Immature natural killer cell (primary cell): ENCODE measurements at places on chromosomes 4 and X.

DNA sequence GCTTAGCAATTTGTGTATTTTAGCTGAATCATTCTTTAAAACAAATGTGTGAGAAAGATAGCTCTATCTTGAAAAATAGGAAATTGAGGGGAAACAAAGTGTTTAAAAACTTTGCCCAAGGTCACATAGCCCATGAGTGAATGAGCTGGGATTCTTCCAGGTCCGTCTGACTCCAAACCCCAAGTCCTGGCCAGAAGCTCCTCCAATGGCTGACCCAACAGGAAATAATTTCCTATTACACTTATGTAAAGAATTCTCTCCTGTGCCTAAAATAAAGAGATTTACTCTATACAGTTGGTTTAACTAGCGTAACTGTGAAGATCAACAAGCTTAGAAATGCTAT, 287.6 kb downstream of the ARHGAP24 start:
- DNase-seq = no peak

GRCh38 chrX:88604433-88605221, 142.4 kb upstream of the CPXCR1 start:
- DNase-seq = no peak

- no peak for DNase-seq
Measured at GRCh38 chrX:107440187-107440586, 9.3 kb upstream of the FRMPD3 start.

DNA sequence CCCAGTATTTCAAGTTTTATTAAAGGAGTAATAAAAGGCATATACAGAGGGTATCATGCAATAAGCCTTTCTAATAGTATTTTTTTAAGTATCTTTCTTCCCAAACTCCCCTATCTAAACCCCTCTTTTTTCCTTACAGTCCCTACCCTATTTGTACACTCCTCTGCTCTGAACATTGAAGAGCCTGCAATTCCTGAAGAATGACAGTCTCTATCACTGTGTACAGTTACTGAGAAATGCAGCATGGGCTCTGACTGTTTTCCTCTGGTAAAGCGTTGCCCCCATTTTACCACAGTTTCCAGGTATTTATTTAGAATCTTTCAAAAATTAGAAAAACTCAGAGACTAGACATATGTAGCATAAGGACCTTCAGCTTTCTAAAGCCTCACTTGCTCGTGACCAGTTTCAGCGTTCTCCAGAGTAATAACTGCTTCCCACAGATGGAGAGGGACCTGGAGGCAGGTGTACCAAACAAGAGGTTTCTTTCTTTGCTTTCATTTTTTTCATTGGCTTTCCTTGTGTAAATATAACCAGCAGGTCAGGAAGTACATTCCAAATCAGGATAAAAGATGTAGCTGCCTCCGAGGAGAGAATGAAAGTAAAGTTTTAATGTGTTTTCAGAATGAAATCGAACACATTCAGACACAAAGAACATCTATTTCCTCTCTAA, 230.8 kb downstream of the CFAP299 start:
- DNase-seq = no peak

DNA sequence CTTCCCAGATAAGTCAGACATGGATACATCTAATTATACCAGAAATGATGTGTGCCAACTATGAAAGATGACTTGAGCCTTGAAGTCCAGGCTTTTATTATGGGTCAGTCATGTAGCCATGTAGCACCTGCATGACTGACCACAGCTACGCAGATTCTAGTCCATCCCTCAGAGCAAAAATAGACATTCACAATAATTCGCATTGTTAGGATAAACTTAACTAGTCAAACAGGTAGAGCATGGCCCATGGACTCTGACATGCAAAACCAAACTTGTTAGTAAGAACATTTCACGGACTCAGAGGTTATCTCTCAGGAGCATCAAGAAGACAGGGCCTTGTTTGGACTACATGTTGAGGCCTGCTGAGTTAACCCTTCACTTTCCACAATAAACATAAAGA, 132.6 kb downstream of the PWWP3B start:
- DNase-seq = no peak

- DNase-seq = no peak
Measured at GRCh38 chr4:178255172-178255571, 812.9 kb upstream of the AGA start.

DNA sequence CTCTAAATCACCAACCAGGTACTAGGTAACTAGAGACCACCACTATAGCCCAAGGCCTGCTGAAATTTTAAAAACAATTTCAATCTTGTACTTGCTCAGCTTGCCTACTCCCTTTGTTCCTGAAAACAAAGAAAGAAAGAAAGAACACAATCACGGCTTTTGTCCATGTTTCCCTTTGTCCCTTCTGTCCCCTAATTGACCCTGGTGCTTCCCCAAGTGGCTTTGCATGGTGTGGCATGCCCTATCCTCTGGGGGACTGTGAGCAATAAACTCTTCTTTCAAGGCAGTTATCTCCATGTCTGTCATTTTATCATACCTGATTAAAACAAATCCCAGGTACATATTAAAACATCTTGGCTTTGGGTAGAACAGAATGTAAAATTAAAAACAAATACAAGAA, 94.8 kb downstream of the ARSJ start:
- no peak for DNase-seq

DNA sequence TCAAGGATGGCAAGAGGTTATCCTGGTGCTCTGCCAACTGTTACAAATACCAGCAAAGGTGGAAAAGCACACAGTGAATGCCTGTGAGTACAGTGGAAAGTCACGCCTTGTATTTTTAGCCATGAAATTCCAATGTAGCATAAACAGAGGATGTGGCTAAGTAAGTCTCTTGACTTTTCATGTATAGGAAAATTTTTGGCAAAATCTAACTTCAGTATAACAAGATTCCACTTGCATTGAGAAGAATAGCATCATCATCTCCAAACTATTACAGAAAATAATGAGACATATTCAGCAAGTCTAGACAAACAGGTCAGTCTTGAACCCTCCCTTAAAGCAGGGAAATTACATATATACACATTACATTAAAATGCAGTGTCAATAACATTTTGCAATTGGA, 7.9 kb downstream of the SLC10A6 start:
- no peak for DNase-seq

DNA sequence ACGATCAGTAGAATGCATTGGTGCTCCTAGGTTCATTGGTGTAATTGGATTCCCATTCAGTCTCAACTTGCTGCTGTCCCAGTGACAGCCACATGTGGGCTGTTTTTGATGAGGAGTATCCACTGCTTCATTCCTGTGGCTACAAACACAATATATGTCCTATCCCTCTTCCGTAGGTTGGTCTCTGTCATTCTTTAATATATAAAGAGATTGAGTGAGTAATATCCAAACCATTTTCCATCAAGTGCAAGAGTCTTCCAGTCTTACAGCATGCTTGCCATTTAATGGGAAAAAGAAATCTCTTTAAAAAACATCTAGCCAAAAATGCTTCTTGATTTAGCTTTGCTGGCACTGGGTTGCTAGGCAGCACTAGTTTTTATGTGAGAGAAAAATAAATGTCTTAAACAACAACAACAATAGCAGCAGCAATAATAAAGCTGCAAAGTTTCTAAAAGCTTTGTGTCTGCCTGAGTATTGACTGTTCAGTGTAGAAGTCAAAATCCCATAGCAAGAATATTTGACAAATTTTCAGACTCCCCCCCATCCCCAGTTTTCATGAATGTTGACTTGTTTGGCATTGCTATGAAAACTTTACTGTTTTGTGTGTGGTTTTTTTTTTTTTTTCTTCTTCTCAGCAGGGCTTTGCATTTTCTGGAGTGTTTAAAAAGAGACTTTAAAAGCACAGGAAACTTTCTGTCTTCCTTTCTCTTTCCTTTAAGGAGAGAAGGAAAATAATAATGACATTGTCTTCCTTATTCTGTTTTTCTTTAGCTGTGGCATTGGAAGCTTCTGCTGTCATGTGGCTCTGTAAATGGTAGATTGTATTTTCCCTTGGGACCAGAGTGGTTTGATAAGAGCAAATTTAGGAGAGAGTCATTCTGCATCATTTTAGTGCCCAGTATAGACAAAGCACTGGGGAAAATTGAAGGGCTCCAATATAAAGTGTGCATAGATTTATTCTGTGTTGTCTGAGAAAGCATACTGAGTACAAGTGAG, 244.3 kb downstream of the ARHGAP10 start:
- DNase-seq = no peak

- DNase-seq = no peak
Measured at GRCh38 chr4:8848507-8849265, 23.0 kb downstream of the HMX1 start.

- no peak for DNase-seq
Measured at GRCh38 chr4:111064342-111064993, 441.6 kb upstream of the PITX2 start.

- DNase-seq = no peak
Measured at GRCh38 chrX:7192871-7193270, 44.9 kb upstream of the PUDP start.

- no peak for DNase-seq
Measured at GRCh38 chr4:24780936-24781495, 14.4 kb upstream of the SOD3 start.

GRCh38 chr4:87251106-87251505, 30.7 kb upstream of the KLHL8 start:
- DNase-seq = no peak

DNA sequence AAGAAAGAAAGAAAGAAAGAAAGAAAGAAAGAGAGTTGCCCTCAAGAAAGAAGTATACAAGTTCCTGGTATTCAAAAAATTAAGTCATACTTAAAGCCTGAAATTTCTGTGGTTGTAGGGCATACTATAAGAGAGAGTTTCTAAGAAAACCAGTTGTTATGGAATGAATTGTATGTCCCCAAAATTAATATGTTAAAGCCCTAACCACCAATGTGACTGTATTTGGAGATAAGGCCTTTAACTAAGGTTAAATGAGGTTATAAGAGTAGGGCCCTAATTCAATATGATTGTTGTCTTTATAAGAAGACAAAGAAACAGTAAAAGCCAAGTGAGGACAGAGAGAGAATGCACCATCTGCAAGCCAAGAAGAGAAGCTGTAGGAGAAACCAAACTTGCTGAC, 521.1 kb downstream of the CCSER1 start:
- DNase-seq = no peak
